ENCODE measurements at places on chromosomes 2 and 18.

GRCh38 chr2:119536707-119537106 is 7.5 kb upstream of the CFAP221 start:
- no peak for DNase-seq

DNA sequence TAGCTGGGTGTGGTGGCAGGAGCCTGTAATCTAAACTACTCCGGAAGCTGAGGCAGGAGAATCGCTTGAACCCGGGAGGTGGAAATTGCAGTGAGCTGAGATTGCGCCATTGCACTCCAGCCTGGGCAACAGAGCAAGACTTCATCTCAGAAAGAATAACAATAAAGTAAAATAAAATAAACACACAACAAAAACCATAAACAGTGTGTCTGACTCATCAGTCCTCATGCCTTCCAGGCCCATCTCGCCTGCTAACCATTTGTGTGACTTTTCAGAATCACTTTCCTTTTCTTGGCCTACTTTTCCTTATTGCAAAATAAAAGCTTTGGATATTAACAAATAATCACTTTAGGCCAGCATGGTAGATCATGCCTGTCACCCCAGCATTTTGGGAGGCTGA is 42.0 kb upstream of the ASXL2 start:
- no peak for DNase-seq

DNA sequence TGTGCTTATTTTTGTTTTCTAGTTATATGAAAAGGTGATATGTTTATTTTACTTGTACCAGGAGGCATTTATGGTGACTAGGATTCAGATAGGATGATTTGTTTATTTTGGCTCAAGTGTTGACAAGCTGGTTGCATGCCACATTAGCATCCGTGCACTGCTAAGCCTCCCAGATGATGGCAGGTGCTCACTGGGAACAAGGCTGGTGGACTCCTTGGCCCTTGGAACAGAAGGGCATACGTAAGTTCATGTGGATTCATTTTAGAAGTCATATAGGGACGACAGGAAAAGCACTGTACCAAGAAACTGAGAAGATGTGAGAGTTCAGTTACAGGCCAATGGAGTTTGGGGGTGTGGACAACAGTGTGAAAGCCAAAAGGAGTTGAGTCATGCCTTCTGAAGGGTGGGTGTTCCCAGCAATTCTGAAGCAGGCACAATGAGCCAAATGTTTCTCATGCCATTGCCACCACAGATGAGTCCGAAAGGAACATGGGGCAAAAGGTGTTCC is 166.2 kb downstream of the PHLPP1 start:
- no peak for DNase-seq

- DNase-seq = no peak
Observed at GRCh38 chr18:79422783-79423165, 27.0 kb downstream of the NFATC1 start.

- DNase-seq = no peak
Observed at GRCh38 chr2:189372688-189373257, 68.5 kb upstream of the WDR75 start.

DNA sequence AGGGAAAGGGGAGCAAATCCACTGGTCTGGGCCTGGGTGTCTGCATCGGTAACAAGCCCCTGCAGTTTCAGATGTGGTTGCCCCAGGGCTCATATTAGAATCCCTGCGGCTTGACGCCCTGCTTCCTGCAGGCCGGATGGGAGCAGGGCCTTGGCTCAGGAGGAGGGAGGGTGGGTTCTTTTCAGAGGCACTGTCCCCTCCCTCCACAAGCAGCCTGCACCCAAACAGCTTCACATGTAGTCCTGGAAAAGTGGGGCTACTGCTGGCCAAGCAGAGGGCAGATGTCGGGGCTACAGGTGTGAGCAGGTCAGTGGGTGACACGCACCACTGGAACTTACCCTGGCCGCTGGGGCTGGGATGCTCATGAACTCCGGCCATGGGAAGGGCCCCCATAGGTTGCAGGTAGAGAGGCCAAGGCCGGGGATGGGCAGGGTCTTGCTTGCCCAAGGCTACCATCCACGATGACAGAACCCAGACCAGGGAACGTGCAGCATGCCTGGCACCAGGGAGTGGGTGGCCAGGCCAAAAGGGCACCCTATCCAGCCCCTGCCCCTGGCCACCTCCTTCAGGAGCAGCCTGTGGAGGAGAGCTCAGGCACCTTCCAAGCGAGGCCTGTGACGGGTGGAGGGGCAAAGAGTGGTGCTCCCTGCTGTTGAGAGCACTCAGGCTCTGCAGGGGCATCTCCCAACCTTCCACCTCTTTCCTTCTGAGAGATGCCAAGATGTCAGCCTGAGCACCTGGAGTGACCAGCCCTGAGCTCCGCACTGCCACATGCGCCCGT is 16.8 kb downstream of the ARID5A start:
- DNase-seq = no peak

GRCh38 chr2:65781756-65782155 is 349.4 kb upstream of the SPRED2 start:
- no peak for DNase-seq

- no peak for DNase-seq
Observed at GRCh38 chr2:134432435-134432883, 178.6 kb downstream of the MGAT5 start.

DNA sequence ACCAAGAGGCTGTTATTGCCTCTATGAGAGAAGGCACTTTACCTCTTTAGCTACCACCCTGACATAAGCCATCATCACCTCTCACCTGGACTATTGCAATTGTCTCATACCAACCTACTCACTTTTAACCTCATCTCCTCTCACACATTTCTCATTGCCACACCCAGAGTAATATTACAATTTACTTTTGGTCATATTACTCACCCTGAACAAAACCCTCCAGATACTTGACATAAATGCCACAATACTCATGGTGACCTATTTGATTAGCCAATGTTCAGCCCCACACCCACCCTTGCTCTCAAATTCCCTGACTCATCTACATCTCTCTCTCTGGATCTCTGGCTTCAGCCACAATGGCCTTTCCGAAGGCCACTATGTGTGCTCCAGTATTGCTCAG is 90.9 kb upstream of the CDH7 start:
- DNase-seq = no peak

DNA sequence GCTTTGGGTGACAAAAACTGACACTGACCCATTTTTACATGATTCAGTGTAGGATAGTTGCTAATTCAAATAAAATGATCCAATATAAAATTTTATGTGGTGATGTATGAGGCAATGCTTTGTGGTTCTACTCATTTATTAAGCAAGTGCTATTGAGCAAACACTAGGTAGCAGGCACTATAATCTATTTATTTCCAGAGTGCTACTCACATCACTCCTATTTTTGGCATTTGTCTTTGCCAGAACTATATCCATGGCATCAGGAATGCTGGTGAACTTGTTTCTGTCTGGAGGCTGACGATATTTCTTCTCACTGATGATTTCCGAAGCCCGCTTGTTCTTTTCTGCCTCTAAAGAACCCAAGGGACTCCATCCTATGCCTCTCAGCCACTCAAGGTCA is 84.3 kb downstream of the NEB start:
- no peak for DNase-seq

- DNase-seq = no peak
Observed at GRCh38 chr2:128783896-128784295, 465.2 kb upstream of the HS6ST1 start.

DNA sequence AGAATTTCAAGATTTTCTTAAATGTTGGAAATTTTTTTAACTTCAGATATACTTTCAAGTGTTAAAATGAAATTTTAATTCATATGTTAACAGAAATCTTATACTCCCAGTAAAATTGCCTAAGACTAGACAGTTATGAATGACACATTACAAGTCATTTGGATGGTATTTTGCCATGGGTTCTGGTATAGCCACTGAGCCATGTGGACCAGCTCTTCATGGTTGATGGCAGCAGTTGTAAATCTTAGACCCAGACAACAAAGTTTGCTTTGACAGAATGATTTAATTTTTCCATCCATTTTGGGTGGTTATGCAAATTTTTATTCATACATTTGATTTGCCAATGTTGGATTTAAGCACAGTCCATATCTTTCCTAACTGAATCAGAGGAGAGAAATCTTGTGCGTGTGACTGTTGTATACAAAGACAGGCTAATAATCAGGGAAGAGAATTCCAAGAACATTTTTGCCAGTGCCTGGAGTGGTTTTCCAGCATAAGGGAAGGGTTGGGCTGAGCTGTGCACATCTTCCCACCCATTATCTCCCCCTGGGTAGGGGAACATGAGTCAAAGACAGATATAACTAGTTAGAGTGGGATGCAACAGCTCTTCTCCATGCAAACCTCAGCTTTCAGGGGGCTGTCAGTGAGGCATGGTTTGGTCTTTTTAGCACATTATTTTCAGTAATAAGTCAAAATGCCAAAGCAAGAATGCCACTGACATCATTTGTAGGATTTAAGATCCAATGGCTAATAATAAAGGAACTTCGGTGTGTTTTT is 28.1 kb upstream of the INPP4A start:
- DNase-seq = no peak

DNA sequence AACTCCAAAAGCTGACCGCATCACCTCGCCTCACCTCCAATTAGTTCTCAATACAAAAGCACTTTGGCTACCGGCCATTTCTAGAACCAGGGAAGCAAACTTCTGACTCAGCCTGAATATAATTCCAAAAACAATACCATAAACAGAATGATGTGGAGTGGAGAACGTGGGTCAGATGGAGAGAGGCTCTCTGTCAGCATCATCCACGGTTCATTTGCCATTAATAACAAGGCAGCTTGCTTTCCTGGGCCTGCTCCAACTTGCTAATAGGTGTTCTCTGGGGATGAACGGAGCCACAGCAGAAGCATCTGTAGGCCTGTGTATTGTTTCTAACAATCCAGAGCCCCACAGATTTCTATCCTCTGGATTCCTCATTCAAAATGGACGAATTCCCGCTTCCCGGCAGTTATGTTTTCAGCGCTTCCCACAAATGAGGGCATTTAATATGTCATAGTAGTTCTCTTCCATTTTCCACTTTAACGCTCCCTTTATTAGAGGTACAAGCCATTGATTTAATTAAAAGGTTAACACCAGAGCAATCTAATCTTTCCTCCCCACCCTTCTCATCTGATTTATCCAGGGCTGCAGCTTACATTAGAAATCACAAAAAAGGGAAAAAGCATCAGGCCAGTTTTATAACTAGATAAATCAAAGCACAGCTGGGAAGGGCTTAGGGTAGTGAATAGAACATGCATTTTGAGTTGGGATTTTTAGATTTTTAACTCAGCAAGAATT is 23.2 kb upstream of the CNTNAP5 start:
- DNase-seq = no peak

- no peak for DNase-seq
Observed at GRCh38 chr2:238941262-238941792, 93.4 kb downstream of the TWIST2 start.

GRCh38 chr2:50347358-50348044 is 684.4 kb downstream of the NRXN1 start:
- no peak for DNase-seq

DNA sequence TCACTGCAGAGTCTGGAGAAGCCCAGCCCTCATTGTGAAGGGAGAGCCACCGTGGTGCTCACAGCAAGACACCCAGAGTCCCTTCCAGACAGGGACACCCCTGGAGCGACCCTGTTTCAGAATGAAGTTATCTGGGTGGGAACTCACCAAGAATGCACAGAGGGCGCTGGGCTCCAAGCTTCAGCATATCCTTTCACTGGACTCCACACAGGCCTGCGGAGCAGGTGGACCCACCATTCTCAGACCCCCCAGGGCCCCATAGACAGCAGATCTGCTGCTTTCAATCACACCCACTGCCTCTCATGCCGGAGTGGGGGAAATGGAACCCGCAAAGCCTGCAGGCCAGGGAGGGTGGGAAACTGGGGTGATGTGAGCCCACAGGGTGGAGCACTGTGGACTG is 87.8 kb downstream of the RRM2 start:
- DNase-seq = no peak

DNA sequence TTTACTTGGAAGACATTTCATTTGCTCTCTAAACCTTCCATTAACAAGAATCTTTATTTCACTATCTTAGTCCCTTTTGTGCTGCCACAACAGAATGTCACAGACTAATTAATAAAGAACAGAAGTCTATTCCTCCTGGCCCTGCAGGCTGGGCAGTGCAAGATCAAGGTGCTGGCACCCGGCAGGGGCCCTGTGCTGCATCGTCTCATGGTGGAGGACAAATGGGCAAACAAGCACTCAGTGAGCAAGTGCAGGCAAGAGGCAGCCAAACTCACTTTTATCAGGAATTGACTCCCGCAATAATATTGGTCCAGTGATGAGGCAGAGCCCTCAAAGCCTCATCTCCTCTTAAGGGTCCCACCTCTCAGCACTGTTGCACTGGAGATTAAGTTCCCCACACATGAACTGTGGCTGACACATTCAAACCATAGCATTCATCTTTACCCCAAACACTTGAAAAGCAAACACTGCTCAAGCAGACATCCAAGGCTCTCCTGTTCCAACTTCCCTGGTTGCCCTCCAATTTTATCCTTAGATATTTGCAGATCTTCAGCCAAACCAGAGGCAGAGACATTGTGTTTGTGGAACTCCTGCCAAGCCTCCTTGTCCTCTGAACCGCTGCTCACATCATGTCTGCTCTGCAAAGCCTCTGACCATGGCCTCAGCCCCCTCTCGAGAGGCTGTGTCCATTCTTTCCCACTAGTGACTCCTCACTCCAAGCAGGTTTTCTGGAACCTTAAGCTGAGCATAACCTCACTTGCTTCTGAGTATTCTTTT is 404.4 kb upstream of the SOX11 start:
- no peak for DNase-seq

DNA sequence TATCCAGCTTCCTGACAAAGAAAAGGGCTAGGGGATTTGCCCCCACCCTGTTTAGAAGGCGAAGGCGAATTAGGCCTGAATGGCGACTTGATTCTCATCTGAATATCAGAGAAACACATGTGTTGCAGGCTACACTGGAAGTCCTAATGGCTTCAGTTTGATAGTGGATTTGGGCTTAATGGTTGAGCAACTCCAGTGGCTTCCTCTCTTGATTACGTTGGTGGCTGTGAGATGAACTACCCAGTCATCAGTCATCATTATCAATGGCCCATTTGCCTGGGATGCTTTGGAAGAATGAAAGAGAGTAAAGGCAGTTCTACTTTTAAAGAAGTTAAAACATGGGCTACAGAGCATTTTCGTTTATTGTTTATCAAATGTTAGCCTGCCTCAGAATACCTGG is 60.9 kb upstream of the IL1R1 start:
- DNase-seq = no peak

DNA sequence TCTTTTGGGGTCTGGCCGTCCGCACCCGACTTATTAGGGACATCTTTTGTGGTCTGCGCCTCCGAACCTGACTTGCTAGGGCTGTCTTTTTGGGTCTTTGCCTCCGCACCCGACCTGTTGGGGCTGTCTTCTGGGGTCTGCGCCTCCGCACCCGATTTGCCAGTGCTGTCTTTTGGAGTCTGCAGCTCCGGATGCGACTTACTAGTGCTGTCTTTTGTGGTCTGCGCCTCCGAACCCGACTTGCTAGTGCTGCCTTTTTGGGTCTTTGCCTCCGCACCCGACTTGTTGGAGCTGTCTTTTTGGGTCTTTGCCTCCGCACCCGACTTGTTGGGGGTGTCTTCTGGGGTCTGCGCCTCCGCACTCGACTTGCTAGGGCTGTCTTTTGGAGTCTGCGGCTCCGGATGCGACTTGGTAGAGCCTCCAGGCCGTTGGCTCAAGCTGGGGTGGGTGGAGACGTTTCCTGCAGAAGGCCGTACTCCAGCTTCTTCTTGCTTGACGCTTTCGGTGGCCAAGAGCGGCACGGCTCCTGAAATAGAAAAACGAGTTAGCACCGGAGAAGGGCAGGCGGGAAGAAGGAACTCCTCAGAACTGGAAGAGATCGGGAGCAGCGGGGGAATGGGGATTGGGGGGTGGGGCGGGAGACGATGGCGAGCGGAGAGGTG is 498 bp downstream of the TGOLN2 start:
- peak; percentile 62 for DNase-seq

All from activated gamma-delta T cell treated with Interleukin-2 at 50 U/mL for 16 hours (primary cell).